Testis (tissue), 5 donors: ENCODE measurements at places on chromosomes 5 and 9.

DNA sequence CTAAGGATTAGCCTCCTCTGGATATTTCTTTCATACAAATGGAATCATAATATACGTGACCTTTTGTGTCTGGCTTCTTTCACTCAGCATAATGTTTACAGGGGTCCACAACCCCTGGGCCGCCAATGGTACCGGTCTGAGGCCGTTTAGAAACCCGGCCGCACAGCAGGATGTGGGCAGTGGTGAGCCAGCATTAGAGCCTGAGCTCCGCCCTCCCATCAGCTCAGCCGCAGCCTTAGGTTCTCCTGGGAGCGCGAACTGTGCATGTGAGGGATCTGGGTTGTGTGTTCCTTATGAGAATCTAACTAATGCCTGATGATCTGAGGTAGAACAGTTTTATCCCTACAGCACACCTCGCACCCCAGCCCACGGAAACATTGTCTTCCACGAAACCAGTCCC is 229.7 kb downstream of the ICE1 start:
- no peak for DNase-seq

GRCh38 chr9:5425006-5425628 is 12.6 kb downstream of the PLGRKT start:
- no peak for DNase-seq

DNA sequence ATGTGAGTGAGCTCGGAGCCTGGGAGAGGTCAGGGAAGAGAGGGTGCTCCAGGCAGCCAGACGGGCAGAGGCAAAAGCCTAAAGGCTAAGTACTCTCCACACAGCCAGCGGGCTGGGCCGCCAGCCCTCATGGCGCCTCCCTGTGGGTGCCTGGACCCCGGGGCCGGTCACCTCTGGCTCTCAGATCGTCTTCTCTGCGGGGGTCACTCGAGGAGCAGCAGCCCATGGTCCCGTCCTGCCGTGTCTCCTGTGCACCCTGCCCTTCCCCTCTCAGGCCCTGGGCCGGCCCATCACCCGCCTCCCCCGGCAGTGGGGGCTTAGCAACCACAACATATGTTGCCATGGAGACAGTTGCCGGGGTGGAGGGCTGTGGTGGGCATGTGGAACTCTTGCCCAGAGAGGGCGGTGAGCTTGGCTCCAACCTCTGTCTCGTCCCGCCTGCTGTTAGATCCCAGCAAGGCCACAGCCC is 4.2 kb downstream of the AK1 start:
- no peak for DNase-seq

DNA sequence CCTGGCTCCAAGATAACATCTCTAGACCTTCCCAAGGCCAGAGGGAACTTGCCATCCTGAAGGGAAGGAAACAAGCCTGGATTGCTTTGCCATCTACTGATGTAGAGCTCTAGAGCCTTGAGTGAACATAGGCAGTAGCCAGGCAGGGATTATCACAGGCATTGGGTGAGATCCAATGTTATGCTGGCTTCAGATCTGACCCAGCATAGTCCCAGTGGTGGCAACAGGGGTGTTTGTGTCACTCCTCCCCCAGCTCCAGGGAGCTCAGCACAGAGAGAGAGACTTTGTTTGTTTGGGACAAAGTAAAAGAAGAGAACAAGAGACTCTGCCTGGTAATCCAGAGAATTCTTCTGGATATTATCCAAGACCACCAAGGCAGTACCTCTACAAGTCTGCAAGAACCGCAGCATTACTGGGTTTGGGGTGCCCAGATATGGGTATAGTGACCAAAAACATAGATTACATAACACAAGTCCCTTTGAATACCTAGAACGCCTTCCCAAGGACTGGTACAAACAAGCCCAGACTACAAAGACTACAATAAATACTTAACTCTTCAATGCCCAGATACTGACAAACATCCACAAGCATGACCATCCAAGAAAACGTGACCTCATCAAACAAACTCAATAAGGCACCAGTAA is 137.6 kb upstream of the DAPK1 start:
- no peak for DNase-seq

DNA sequence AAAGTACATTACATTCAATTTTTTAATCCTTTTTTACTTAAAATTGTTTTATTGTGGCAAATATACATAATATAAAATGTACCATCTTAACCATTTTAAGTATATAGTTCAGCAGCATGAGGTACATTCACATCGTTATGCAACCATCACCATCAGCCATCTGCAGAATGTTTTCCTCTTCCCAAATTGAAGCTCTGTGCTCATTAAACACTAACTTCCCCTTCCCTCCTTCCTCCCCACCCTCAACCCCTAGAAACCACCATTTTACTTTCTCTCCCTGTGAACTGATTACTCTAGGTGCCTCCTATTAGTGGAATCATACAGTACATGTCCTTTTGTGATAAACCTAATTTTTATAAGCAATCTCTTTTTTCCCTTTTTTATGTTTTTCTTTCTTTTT is 15.6 kb downstream of the TEX53 start:
- DNase-seq = no peak

- DNase-seq = no peak
Measured at GRCh38 chr5:57906671-57907070, 424.1 kb upstream of the ACTBL2 start.

DNA sequence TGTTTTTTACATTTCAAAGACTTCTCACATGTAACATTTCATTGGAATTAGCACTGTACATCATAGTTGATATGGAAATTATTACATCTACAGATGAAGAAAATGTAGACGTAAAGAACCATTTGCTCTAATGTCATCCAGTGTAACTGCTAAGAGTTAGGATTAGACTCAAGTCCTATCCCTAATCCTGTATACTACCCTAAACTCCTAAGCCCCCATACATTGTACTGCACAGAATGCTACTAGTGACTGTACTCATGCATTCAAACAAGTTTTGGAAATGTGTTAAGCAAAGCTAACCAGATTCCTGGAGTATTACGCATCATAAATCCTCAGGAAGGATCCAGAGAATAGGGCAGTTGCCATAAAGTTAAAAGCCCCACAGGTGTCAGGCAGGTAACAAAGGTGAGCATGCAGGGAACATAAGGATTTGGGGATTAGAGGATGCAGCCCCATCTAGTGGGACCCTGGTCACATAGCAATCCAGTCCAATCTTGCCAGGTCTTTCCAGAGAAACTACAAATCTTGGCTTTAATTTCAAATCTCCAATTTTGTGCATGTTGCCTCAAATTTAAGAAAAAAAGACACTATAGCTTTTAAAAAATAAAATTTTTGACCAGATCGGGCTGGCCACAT is 32.0 kb downstream of the HAVCR1 start:
- no peak for DNase-seq

DNA sequence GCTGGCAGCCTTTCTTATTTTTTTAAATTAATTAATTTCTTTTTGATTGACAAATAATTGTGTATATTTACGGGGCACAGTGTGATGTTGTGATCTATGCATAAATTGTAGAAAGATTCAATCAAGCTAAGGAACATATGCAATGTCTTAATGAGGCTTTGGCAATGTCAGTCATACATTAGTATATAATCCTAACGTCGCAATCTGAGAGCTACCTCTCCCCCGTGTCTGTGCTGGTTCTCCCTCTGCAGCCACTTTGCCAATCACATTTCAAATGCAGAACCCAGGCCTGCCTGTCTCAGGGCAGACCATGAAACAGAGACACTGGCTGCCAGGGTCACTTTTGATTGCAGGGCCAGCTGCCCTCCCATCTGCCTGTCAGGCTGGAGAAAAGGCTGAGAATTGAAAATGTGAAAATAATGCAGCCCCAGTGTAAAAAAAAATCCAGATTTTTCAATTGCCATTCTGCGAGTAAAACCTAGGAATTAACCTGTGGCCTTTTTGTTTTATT is 56.3 kb downstream of the SLC24A2 start:
- no peak for DNase-seq

- peak; percentile 62 for DNase-seq
Measured at GRCh38 chr9:33172256-33173238, 5.4 kb upstream of the B4GALT1 start.

- no peak for DNase-seq
Measured at GRCh38 chr5:37921452-37921851, 81.6 kb upstream of the GDNF start.
